ENCODE measurements at places on chromosomes 3 and 15.

DNA sequence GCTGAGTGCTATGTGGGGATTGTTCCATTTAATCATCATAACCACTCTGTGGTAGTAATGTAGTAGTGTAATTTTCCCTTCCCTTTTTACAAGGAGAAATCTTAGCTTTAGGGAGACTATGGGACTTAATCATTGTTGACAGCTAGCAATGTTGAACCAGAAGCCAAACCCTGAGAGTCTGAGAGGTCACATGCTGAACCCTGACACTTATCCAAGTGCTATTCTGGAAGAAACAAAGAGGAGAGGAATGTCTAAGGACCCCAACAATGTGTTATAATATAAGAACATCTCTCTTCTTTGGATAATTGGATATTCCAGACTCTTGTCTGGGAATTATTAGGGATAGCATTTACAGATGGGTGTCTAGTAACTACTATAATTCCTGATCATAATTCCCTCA lies 58.4 kb downstream of the GAP43 start:
- no peak for DNase-seq

DNA sequence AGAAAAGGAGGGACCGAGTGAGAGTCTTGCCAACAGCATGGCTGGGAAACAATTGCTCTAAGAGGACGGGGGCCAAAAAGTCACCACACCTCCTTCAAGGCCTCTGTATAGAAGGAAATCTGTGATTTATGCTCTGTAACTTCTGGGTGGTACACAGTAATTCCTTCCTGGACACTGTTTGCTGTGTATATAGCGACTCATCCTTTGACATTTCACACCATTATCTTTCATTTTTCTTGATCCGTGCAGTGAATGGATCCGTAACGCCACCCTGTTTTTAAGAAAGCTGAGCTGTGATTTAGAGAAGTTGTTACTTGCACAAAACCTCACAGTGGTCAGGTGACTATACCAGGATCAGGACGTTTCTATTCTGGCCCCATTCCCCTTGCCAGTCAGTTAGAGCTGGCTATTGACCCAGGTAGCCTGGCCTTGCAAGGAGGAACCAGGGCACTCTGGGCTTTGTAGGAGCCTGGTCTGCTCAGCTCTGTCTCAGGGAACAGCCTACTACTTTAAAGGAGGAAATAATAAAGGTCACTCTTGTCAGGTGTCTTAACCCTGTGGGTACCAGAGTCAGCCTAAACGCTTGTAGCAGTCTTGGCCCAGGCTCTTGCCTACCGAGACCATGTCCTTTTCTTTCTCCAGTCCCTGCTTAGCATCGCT lies 86.5 kb upstream of the MYZAP start:
- DNase-seq = no peak

- no peak for DNase-seq
Observed at GRCh38 chr15:38208779-38209178, 43.9 kb upstream of the SPRED1 start.

GRCh38 chr3:4716706-4717362 lies 223.7 kb downstream of the ITPR1 start:
- no peak for DNase-seq

DNA sequence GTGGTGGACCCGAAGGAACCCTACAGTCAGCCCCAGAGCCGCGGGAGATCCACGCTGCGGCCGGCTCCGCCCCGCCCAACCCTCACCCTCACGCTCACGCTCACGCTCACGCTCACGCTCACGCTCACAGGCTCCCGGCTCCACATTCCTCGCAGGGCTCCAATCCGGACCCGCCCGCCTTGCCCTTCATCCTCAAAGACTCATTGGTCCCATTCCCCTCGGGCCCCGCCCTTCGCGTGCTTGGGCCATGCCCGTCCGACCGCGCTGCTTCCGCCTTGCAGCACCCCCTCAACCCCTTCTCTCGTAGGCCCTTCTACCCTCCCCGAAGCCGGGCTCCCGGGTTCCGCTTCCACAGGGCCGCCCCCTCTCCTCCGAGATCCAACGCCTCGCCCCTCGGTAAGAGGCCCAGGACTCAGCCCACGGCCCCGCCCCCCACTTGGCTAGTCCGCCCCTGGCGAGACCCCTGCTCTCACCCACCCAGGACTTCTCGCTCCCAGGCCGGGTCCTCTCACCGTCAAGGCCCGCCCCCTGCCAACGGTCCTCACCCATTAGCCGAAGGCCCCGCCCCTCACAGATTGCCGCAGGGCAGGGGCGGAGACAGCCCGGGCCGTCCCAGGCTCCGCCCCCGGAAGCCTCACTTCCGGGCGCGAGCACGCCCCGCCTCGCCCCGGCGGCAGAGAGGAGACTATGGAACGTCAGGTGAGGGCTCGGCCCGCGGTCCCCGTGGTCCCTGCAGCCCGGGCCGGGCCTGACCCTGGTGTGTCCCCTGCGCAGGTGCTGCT lies at the start of gene APEH:
Gene APEH, plus strand, starts transcription at position 637 of the 782 bp plus-strand sequence. Its CDS starts 51 bp downstream, at position 688.
- DNase-seq = peak; percentile 93

GRCh38 chr3:8607234-8608040 lies 37.2 kb downstream of the SSUH2 start:
- no peak for DNase-seq

DNA sequence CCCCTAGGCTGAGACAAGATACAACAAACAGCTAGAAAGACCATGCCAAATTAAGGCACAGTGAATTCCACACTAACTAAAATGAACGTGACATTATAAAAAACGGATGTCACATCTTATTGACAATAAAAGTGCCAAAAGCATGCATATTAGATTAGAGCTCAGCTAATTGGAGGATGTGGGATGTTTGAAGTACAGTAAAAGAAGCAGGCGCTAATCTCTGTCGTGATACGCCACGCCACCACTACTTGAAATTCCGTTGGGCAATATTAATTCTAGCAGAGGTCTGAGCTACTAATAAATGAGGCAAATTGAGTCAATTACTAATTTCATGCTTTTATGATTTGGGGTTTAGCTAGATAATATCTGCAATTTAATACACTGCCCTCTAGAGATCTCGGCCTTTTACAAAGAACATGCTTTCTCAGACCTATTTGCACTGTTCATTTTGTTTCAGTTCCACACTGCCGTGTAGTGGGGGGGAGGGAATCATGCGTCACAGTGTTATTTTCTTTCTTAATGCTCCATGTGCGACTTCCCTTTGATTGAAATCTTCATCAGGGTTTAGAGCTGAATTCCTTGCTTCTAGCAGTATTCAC lies 52.9 kb upstream of the ROBO2 start:
- DNase-seq = no peak

GRCh38 chr3:106533788-106534160 lies 665.0 kb upstream of the CBLB start:
- DNase-seq = no peak

- no peak for DNase-seq
Observed at GRCh38 chr15:88648357-88649214, 9.8 kb downstream of the ISG20 start.

- no peak for DNase-seq
Observed at GRCh38 chr15:72423256-72423655, 25.2 kb downstream of the TMEM202 start.

- DNase-seq = no peak
Observed at GRCh38 chr3:46091741-46092701, 64.7 kb upstream of the XCR1 start.

GRCh38 chr3:190847436-190847835 lies 15.1 kb downstream of the GMNC start:
- DNase-seq = no peak

GRCh38 chr15:66908744-66909095 lies 156.7 kb upstream of the SMAD3 start:
- no peak for DNase-seq

GRCh38 chr15:70049701-70050301 lies 47.9 kb downstream of the TLE3 start:
- DNase-seq = no peak

- no peak for DNase-seq
Observed at GRCh38 chr15:63405683-63406390, 24.2 kb upstream of the CA12 start.

DNA sequence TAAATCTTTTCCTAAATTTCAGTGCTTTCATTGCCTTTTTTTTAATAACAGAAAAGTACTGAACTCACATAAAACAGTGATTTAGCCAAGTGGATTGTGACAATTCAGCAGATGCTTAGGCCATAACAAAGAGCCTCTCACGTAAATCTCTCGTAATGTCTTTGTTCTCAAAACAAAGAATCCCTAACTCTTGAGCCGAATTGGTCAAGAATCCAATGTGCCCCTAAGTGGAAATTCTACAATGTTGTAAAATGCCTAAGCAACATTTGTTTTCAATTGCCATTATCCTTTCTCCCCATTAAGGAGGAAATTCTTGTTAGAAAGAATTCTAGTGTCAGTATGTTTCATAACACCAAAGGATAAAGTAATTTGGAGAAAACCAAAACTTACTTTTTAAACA lies 235.7 kb upstream of the THBS1 start:
- no peak for DNase-seq

- DNase-seq = no peak
Observed at GRCh38 chr3:85881833-85882393, 923.1 kb downstream of the CADM2 start.

- no peak for DNase-seq
Observed at GRCh38 chr3:10440684-10441083, 64.7 kb downstream of the ATP2B2 start.

DNA sequence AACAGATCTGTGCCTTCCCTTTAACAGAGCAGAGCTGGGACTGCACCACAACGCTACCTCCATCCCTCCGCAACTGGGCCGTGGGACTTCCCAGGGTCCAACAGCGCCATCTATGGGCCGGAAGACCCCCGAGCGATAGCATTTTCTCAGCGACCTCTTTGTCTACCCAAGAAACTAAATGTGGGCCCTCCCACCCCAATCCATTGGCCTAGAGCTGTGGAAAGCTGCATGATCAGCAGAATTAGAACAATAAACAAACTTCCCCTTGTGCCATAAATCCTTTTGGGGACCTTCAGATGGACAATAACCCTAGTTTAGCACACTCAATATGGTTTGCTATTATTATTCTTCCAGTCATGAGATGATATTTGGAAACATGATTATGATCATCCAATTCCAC lies 74.8 kb upstream of the NTRK3 start:
- no peak for DNase-seq

DNA sequence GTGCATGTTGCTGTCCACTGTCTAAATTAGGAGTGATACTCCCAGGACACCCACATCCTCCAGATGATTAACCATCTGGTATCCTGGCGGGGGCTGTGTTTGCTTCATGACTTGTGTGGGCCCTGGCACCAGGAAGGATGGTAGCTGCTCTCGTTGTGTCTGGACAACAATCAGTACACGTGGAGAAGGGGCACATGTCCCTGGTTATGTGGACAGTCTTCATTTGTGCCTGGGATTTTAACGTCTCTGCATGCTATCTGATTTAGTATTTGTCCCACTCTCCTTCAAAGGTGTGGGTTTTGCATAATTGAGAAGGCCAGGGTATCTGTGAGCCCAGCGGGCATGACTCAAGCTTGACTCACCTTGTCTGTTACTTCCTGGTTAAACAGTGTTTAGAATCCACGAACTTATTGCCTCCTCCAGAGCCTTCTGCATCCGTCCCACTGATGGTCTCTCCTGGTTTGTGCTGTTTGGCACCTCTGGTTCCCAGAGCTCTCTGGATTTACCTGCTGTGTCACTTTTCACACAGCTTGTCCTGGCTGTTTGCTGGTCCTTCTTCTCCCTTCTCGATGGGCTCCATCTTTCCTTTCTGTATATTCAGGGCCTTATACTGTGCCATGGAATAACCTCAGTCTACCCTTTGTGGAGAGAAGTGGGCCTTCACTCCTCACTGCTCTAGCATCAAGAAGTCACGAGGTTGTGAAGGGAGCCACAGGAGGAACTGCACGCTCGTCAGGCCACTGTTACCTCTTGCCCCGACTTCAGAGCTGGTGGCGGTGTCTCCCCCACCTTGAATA lies 32.5 kb downstream of the ARNT2 start:
- no peak for DNase-seq

GRCh38 chr3:123781138-123781537 lies 103.0 kb downstream of the MYLK start:
- no peak for DNase-seq

DNA sequence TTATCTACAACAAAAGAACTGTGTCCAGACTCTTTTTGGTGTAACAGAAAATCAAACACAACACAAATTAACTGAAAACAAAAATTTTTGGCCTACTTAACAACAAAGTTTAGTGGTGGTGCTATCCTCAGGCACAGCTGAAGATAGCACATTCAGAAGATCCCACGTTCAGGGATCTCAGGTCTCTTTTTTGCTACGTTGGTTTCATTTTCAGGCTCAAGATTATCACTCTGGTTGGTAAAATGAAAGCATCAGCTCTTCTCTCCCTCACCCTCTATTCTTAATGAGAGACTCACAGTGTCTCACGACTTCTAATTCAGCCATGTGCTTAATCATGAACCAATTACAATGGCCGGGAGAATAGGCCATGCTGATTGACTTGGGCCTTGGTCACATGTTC lies 146.9 kb upstream of the PTPRG start:
- DNase-seq = no peak

GRCh38 chr15:42136513-42136912 lies 19.9 kb downstream of the PLA2G4F start:
- DNase-seq = no peak

GRCh38 chr3:62139957-62140356 lies 233.4 kb downstream of the FEZF2 start:
- no peak for DNase-seq

DNA sequence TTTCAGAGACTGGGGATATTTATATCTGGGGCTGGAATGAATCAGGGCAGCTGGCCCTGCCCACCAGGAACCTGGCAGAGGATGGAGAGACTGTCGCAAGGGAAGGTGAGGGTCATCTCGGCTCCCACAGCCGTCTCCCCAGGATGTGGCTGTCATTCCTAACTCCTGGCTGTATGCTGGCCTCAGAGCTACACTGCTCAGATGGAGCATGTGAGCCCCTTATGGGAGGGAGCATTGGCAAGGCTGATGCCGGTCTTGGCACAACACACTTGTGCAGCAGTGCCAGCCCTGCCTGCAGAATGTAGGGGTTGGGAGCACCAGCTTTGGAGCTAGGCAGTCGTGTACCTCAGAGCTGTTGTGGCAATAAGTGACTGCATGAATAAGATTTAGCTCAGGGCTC lies 5.2 kb downstream of the RCCD1 start:
- DNase-seq = no peak

- DNase-seq = no peak
Observed at GRCh38 chr3:128483657-128484403, 9.2 kb downstream of the GATA2 start.

DNA sequence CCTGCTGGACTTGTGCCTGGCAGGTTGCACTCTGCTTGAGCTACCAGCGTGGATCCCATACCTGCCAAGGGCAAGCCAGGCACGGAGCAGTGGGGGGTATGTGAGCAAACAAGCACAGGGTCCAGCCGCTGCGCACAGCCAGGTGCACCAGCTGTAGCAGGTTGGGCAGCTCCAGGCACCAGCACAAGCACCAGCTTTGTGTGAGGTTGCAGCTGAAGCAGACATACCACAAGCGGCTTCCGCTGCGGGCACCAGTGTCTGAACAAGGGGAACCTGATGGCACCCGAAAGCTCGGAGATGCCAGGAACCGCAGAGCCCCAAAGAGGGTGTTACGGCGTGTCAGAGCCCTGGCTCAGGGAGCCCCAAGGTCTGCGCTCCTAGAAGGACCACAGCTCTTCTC lies 472.7 kb upstream of the ARL6 start:
- DNase-seq = no peak

DNA sequence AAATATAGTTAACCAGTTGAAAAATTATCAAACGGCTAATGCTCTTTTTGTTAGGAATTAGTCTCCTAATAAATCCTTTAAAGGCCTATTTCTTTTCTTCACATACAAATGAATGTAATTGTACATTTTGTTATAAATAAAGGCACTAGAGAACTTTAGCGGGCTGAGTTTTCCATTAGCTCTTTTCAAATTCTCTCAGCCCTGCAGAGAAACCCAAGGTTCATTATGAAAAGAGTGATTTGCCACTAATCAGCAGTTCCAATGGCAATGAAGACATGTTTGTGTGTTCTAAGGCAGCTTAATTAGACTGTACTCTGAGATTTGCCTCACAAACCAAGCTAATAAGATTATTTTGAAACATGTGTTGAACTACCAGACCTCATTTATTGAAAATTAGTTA lies 64.6 kb upstream of the P2RY1 start:
- no peak for DNase-seq
